ENCODE measurements at places on chromosomes 3 and 15.
A peak's percentile ranks its signal among the peaks of the same experiment; 100 is the strongest.

DNA sequence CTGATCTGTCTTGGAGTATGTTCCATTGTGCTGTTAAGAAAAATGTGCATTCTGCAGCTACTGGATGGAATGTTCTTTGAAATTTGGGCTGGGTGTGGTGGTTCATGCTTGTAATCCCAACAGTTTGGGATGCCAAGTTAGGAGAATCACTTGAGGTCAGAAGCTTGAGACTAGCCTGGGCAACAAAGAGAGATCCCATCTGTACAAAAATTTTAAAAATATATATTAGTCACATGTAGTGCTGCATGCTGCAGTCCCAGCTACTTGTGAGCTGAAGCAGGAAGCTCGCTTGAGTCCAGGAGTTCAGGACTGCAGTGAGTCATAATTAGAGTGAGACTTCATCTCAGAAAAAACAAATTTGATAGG, 62.8 kb upstream of the PLSCR4 start:
- no peak for DNase-seq

DNA sequence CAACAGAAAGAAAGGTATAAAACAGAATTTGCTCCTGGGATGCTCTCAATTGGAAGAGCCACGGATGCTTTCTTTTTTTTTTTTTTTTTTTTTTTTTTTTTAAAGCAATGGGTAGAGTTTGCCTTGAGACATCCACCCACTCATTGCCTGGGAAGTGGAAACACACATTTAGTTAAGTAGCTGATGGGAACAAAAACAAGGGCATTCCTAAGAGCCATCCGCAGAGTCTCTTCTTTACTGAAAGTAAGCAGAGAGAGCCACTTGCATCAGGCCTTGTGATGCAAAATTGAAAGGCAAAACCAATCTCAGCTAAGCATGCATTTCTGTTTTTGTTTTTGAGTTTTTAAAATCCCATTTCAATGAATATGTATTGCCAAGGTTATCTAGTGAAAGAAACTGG, 787.9 kb upstream of the LMCD1 start:
- no peak for DNase-seq

- no peak for DNase-seq
These were observed 19.5 kb upstream of the P4HTM start for GRCh38 chr3:48970586-48970985.

DNA sequence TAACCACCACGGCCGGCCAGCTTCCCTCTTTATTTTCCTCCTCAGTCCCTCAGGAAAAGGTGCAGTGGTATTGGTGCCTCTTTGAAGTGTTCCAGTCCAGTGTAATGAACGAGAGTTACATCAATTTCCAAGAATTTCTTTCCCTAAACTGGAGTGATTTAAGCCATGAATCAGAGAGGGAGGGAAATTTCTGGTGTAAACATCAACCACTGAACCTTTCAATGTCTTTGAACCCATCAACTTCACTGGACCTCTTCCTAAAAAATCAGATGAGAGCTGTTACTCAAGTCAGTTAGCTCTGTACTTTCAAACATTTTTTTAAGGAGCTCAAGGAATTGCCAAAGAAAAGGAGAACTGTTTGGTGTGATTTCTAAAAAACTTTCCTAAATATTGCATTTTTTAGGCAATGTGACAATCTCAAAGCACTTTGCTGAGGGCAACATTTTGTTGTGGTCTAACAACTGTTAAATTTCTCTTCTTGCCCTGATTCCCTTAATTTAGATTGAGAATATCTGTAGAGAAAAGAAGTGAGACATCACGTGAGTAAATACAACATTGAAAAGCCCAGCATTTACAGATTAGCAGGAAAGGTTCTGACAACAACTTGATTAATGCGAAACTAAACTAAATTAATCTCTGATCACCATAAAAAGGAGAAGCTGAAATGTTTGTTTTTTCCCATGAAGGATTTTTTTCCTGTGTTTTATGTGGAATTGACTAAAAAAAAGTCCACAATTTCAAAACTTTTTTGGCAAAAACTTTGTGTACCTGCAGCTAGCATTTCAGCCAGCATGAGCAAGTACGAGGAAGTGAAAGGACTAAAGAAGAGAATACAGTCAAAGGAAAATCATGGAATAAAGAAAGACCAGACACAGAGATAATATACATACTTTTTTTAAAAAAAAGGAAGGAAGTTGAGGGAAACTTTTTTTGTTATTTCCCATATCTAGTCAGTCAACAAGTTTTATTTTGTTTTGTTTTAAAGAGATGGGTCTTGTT, 9.1 kb upstream of the DAZL start:
- no peak for DNase-seq

DNA sequence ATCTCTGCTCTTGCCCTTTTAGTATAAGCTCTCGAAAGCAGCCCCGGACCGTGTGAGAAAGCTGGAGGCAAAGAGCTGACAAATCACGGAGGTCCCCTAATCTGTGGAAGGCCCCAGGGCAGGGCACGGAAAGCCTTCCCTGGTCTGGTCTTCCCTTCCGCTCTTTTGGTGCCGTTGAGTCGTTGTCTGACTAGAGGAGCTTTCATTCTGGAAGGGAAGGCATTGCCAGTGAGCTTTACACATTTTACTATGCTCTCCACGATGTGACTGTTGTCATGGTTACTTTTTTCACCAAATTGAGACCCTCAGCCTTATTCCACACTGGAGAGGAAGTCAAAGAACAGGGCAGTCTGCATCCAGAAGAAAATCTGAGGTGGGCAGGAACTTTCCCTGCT, 71.7 kb downstream of the CYP19A1 start:
- DNase-seq: no peak

DNA sequence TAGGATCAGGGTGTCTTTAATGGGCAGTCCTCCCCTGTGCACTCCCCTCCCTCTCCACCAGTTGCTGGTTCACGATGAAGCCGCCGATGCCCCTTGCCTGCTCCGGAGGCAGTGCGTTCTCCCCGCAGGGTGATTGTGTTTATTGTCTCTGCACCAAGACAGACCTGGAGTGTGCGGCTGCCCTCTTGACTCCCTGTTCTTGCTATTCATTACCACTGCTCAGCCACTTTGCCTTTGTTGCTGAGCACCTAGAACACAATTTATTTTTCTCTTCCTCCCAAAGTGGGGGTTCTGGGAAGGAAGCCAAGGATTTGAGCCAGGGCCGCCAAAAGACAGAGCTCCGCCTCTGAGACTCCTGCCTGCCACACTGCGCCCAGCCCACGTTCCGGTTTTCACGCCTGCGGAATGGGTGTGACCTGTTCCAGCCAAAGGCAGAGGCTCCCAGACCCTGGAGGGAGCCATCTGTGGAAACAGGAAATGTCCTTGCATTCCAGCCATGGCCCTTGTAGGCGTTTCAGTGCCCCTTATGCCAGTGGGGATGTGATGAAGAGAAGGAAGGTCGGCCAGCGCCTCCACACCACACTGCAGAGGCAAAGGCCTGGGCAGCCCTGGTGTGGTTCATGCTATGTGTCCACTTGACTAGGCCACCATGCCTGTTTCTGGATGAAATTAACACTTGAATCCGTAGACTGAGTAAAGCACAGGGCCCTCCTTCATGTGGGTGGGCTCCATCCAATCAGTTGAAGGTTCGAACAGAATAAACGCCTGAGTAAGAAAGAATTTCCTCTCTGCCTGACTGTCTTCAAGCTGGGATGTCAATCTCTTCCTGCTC, 85.8 kb downstream of the HMG20A start:
- DNase-seq: no peak

GRCh38 chr3:128073185-128073725, 21.0 kb downstream of the SEC61A1 start:
- DNase-seq: no peak

- DNase-seq: no peak
These were observed 88.9 kb downstream of the TBC1D2B start for GRCh38 chr15:77988347-77989295.

DNA sequence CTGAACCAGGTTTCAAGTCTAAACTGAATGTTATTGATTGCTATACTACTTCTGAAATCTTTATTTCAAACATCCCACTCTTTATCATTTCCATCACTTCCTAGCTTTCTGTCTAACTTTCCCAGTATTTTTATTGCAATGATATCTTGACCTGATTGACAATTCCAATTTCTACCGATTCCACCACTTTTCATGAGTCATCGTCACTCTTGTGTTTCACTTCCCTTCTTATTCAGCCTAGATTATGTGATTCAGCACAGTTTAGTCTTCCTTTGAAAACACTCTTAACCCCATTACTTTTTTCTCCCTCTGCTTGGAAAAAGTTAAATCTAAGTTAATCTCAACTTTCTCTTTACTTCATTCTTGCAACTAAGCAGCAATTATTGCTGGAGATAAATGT, 62.6 kb downstream of the SLC7A14 start:
- no peak for DNase-seq

DNA sequence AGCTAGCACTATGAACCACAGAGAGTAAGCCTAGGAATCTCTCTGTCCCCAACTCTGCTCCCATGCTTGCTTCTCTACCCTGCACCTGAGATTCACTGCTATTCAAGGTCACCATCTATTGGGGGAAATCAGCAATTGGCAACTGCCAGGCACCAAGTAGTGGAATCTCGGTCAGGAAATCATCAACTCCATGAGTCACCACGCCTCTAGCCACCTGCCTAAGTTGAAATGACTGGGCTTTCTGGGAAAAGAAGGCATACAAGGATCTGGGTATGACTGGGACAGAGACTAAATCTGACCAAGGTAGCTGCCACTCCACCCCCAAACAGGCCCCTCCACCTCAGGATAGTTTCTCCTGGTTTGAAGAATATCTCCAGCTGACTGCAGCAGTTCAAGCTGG, 464.1 kb upstream of the CBLB start:
- no peak for DNase-seq

GRCh38 chr3:49841126-49841696, 15.2 kb downstream of the TRAIP start:
- DNase-seq: no peak

DNA sequence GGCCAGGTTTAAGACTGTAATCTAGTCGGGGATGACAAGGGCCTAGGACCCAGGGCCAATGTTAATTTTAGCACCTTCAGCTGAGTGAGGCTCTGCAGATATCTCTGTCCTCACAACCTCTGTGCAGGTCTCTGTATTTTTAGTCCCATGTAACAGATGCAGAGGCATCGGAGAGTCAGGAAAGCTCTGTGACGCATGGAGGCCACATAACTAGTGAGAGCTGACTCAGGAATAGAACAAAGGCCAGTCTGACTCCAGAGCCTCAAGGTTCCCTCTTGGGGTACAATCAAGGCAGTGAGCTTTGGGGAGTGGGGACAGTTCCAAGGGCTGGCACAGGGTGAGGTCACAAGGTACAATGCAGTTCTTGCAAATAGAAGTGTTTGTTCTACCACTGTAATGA, 31.0 kb downstream of the FSTL1 start:
- no peak for DNase-seq

GRCh38 chr3:29759411-29760225, 478.7 kb downstream of the RBMS3 start:
- DNase-seq: no peak

GRCh38 chr3:108333961-108334360, 37.6 kb downstream of the HHLA2 start:
- no peak for DNase-seq

DNA sequence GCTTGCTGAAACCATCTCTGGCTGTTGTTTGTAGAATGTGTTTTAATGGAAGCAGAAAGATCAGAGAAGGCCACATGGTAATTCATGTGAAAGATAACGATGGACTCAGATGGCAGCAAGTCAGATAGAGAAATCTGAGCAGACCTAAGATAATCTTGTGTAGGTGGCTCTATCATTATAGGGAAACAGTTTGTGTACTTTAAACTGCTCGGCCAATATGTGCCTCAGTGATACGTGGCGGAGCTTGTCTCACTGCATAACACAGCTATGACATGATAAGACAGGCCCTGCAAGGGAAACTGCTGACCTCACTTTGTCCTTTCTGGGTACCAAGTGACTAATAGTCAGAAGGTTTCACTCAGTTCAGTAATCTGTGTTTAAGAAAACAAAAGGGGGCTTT, 51.0 kb downstream of the MME start:
- DNase-seq: peak; percentile 5

GRCh38 chr3:98395101-98395500, 4.6 kb downstream of the OR5K3 start:
- DNase-seq: no peak

GRCh38 chr3:90102146-90102545, 994.7 kb downstream of the EPHA3 start:
- DNase-seq: no peak

DNA sequence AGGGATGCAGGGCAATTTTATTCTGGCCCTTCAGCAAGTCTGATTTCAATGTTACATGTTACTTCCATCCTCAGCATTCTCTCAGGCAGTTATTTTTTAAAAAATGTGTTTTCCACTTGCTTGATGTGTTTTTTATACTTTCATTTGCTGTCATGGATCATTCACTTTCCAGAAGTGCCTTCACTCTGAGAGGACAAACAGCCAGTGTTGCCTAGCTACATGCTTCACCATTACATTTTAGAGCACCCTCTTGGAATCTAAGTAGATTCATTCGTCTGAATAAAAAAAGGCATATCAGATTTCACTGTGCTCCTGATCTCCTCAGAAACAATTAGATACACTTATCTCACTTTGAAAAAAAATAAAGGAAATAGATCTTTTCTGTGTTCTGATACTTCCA, 93.6 kb upstream of the POU1F1 start:
- no peak for DNase-seq

DNA sequence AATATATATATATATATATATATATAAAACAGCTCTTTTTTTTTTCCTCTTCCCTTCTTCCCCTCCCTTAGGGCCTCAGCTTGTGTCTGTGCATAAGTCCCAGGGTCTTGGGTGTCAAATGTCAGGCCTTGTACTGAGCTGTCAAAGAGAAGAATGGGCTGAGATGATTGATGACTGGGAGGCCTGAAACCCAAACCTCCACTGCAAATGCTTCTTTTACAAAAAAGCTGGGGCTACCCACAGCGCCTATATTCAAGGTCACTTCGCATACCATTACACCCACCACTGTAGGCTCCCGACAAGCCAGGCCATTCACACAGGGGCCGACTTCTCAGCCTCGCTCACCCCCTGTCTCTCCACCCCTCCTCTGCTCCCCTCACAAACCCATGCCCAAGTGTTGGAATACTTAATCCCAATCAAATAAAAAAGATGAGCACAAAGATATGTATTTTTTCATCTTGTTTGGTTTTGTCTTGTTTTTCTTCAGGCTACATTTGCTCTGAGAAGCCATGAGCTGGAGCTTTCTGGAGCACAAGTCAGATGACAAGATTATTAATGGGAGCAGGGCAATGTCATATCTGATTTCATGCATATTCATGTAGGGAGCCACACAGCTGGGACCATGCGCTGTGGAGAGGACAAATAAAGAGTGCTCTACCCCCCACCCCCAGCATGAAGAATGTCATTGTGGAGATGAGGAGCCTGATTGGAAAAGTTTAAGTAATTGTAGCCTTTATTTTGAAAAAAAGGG, 614.4 kb upstream of the NR2F2 start:
- no peak for DNase-seq

DNA sequence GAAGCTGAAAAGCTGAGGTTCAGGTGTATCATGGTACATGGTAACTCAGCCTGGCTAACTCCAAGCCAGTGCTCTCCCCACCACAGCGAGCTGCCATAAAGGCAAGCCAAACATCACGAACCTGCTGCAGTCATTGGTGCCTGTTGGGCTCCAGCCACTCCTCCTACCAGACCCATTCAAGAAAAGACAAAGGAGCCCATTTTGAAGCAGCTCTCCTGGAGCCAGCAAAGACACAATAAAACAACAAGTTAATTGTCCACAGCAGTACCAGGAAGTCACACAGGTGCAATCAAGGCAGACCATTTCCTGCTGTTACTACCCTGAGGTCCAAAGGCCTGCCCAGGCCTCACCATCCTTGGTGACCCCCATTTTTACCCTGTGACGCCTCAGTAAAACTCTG, 77.6 kb downstream of the DAPK2 start:
- no peak for DNase-seq

- no peak for DNase-seq
These were observed 16.8 kb downstream of the BMF start for GRCh38 chr15:40091861-40092255.

- DNase-seq: no peak
These were observed 130.5 kb upstream of the BFSP2 start for GRCh38 chr3:133269393-133269792.
